SK-N-SH (cell line): ENCODE measurements at places on chromosomes 4 and X. TPM values are rescaled to one million over a fixed set of nuclear protein-coding genes. Genes with fewer than 3 reads are reported as not detected.

GRCh38 chrX:118745570-118745969 lies 18.2 kb downstream of the IL13RA1 start:
- DNase-seq, result no peak
- H3K27me3 ChIP-seq, result no peaks in the 10 kb centered on the region
- H3K36me3 ChIP-seq, result no peaks in the 10 kb centered on the region
- no peak overlapping the region for H3K4me3 ChIP-seq

DNA sequence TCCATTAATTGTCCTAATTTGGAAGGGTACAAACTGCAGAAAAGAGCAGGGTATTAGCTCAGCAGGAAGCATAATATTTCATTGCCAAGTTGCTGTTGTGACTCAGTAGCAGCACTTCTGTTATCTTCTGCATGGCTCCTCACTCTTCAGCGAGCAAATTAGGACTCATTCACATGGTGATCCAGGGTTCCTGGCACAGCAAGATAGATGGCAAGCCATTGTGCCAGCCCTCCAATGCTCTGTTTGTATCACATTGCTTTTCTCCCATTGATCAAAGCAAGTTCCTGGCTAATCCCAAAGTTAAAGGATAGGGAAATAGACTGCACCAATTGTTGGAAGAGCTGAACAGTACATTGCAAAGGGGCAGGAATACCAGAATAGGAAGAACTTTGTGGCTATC lies 382.5 kb upstream of the ATOH1 start:
- H3K27ac ChIP-seq, result no peak overlapping the region
- no peak for DNase-seq
- no peak overlapping the region for H3K4me3 ChIP-seq
- no peaks in the 10 kb centered on the region for H3K4me1 ChIP-seq
- H3K36me3 ChIP-seq, result no peaks in the 10 kb centered on the region

- H3K27me3 ChIP-seq, result no peaks in the 10 kb centered on the region
- no peaks in the 10 kb centered on the region for H3K36me3 ChIP-seq
- peaks cover 3% of the 10 kb centered on the region; the same call in 1 of the 2 replicates for H3K4me1 ChIP-seq
- no peak overlapping the region for H3K4me3 ChIP-seq
- H3K27ac ChIP-seq, result no peak overlapping the region
- DNase-seq, result peak; percentile 39
These were observed 203.3 kb downstream of the CLCN4 start for GRCh38 chrX:10360116-10360515.

- peaks cover 7% of the 10 kb centered on the region; the same call in 1 of the 2 replicates for H3K27me3 ChIP-seq
- H3K4me1 ChIP-seq, result peaks cover 27% of the 10 kb centered on the region; the same call in 1 of the 2 replicates
- peak overlapping the region; percentile 79 for H3K27ac ChIP-seq
- peak overlapping the region; percentile 60 for H3K4me3 ChIP-seq
- H3K36me3 ChIP-seq, result no peaks in the 10 kb centered on the region
These were observed 3.5 kb downstream of the BCOR start for GRCh38 chrX:40094041-40094899.

GRCh38 chrX:130058652-130059051 lies 51.6 kb downstream of the ELF4 start:
- no peaks in the 10 kb centered on the region for H3K36me3 ChIP-seq
- H3K4me1 ChIP-seq, result peaks cover 4% of the 10 kb centered on the region; the same call in 1 of the 2 replicates
- H3K27me3 ChIP-seq, result peaks cover 2% of the 10 kb centered on the region; the same call in 1 of the 2 replicates
- H3K27ac ChIP-seq, result no peak overlapping the region
- no peak for DNase-seq

DNA sequence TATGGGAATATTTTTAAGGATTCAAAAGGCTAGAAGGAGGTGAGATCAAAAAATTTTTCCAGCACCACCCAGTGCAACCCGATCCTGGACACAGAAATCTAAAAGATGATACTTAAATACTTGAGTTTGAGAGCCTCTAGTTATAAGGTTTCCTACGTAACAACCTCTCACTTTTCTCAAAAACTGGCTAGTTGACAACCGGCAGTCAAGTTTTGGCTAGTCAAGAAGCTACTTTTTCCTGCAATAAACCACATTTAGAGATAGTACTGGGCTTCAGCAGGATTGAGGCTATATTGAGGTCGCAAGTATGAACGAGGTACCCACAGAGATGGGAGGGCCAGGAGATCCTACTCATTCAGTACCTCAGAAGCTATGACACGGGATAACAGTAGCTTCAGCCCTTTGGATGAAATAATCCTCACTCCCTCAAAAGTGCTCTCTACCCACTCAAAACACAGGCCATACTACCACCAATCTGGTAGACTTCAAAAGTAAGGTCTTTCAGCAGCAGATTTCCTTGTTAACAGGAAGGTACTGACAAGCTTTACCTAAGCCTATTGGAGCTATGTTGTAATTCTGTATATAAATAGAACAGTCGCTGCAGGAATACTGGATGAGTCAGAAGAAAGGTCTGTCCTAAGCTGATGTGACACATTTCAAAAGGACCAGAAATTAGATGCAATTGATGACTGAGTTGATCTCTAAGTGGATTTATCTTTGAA lies 1.5 kb upstream of the TSPAN5 start:
- DNase-seq, result no peak
- H3K27me3 ChIP-seq, result no peaks in the 10 kb centered on the region
- peaks cover 19% of the 10 kb centered on the region for H3K4me1 ChIP-seq
- H3K4me3 ChIP-seq, result peak overlapping the region; percentile 96; the same call in 1 of the 2 replicates
- H3K27ac ChIP-seq, result peak overlapping the region; percentile 81

- peak overlapping the region; percentile 79; the same call in 1 of the 2 replicates for H3K27ac ChIP-seq
- no peaks in the 10 kb centered on the region for H3K4me1 ChIP-seq
- H3K27me3 ChIP-seq, result no peaks in the 10 kb centered on the region
- H3K4me3 ChIP-seq, result no peak overlapping the region
- H3K36me3 ChIP-seq, result no peaks in the 10 kb centered on the region
- no peak for DNase-seq
These were observed 136.6 kb upstream of the OTUD4 start for GRCh38 chr4:145316897-145317574.

The POU4F2 gene
- polyA plus RNA-seq, result not detected in 2 replicates

The GCNA gene
- polyA plus RNA-seq, result 1.8 and 2.5 TPM in 2 replicates

The MTMR8 gene
- 0.21 and 0.35 TPM in 2 replicates for polyA plus RNA-seq

The BEX3 gene
- polyA plus RNA-seq, result 292 and 392 TPM in 2 replicates
